Stimulated activated CD4-positive, alpha-beta T cell treated with anti-CD3 and anti-CD28 coated beads, Interleukin-1b, Interleukin-23, amount 100 ng/mL, for 24 hours (primary cell): ENCODE measurements at places on chromosomes 4 and X.

GRCh38 chrX:65644621-65645289 is 22.7 kb upstream of the MSN start:
- DNase-seq: no peak

GRCh38 chrX:134377537-134377936 is 82.4 kb upstream of the HPRT1 start:
- DNase-seq: peak; percentile 5

GRCh38 chrX:129523079-129523911 is at the start of gene SMARCA1:
TSS of gene SMARCA1 (minus strand) at chrX:129523490. CDS start at chrX:129523370, 120 bp downstream.
- no peak for DNase-seq

GRCh38 chr4:139622901-139623381 is 42.7 kb upstream of the MGST2 start:
- DNase-seq: no peak

GRCh38 chrX:128897621-128898020 is 625.7 kb downstream of the SMARCA1 start:
- DNase-seq: no peak

GRCh38 chr4:879729-880077 is 52.4 kb downstream of the GAK start:
- DNase-seq: peak; percentile 11

DNA sequence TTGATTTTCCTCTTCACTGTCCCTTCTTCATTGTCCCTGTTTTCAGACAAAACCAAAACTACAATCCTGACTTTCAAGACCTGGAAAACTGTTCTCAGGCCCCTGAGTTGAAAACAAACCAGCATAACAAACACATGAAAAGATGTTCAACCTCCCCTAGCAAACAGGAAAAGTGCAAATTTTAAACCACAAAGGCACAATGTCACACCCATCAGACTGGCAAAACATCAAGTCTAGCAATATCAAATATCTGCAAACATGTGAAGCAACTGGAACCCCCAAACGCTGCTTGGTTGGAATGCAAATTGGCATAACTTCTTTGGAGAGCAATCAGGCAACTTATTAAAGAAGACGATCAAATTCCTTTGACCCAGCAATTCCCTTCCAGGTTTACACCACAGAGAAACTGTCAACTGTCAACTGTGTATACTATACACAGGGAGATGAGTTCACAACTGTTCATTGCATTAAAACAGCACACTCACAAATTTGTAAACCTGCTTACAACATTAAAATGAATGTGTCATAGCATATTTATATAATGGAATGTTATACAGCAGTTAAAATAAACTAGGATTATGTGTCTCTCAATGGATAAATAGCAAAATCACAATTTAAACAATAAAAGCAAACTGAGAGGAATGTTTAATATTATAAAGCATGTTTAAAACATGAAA is 7.0 kb downstream of the USP46 start:
- DNase-seq: no peak

- no peak for DNase-seq
Observed at GRCh38 chrX:3271834-3272186, 74.6 kb downstream of the MXRA5 start.

DNA sequence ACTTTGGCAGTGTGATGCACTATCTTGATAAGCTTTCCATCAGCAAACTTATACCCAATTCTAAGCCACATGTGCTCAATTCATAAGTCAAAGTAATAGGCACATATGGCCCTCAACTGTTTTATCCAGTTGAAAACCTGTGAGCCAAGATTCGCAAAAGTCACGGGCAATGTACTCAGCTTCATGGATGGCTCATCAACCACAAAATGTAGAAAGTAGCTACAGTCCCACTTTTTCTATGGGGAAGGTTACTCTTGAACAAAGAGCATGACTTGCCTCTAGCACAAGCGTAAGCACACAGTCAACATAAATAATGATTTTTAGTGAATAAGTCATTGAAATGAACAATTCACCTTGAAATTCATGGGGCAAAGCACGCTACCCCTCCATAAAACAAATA is 25.1 kb upstream of the DDX53 start:
- no peak for DNase-seq

GRCh38 chr4:35690271-35690670 is 554.0 kb downstream of the ARAP2 start:
- DNase-seq: no peak

DNA sequence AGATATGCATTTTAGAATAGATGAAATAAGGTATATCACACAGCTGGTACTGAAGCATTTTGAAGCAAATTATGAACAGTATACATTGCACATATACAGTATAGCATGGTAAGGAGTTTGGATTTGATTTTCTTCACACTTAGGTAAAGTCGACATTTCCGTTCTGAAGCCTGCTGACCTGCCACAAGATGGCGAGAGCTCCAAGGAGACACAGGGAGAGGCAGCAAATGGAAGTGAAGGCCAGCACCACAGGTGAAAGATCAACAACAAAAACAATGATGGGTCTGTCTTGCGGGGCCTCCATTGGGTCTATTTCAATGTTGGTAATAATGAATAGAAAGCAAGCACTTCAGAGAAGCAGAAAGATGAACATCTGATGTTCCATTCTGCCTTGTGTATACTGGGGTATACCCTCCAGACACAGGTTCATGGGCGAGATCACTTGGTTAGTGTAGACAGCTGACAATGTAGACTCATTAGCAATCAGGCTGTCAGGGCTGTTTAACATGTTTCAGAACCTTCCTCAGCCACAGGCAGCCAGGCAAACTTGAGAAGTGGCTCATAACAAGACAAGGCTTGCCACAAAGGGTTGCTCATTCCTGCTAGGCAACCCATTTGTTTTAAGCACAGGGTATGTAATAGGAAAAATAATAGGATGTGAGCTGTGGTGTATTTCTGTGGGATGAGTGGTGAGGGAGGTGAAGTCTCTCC is 21.4 kb upstream of the NOX1 start:
- no peak for DNase-seq

DNA sequence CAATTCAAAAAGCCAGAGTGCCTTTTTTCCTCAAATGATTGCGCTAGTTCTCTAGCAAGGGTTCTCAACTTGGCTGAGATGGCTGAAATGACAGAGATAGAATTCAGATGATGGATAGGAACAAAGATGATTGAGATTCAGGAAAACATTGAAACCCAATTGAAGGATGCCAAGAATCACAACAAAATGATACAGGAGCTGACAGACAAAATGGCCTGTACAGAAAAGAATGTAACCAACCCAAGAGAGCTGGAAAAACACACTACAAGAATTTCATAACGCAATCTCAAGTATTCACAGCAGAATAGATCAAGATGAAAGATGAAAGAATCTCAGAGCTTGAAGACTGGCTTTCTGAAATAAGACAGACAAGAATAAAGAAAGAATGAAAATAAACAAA is 51.7 kb upstream of the MMAA start:
- DNase-seq: no peak

DNA sequence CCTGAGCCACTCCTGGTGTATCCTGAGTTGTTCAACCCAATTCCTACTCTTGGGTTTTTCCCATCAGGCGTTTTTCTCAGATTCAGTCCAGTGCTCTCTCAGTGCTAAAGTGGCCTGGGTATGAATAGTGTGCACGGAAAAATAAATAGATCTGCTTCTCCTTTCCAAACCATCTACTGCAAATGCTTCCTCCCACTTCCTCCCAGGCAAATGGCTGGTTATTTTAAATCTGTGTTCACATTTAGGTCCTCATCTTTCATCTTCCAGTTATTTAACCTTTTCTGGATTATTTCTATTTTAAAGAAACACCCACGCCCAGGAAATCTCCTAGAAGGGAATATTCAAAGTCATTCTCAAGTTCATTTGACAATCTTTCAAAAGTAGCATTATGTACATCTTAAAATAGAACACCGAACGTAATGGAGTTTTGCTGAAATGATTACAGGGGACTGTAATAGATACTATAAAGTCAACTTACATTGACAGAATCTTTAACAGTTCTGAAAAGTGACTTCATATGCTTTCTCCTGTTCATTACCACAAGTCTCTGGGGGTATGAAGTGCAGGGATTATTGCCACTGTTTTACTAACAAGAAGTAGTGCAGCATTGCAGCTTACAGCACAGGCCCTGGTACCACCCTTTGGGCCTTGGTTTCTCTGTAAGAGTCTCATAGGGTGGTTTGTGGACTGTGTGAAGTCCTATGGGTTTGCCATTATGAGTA is 66.3 kb downstream of the MED28 start:
- no peak for DNase-seq

GRCh38 chr4:98586291-98586961 is 72.0 kb downstream of the TSPAN5 start:
- DNase-seq: no peak

DNA sequence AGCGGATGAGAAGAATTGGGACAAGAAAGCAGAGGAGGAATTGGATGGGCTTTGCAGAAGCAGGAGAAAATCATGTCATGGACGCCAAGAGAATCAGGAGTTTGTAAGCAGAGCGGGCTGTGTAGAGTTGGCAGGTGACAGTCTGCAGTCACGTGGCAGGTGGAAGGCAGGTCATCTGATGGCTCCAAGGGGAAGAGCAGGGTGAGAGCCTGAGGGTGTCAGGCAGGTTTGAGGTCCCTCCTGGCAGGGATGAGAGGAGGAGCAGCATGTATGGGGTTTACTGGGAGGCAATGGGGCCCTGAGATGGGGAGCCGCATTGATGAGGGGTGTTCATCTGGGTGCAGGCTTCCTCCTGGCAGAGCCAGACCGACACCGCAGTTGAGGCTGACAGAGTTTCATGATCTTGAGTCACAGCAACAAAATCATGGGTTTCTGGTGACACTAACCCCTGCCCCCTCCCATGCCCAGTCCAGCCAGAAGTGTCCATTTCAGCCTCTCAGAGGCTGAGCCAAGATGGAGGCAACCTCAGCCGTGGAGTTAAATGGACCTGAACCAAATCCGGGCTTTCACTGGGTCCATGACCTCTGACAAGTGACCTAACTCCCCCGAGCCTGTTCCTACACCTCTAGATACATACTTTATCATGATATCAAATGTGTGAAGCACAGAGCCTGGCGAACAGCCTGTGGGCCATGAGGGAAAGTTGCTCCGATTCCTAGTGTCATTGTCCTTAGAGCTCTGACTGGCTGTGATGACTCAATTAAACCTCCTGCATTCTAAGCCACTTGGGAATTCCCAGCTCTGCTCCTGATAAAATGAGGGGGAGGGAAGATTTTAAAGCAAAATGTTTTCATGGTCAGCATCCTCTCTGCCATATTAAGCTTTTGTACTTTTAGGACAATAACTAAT is 36.1 kb downstream of the EVC start:
- DNase-seq: no peak

- no peak for DNase-seq
Observed at GRCh38 chr4:123102897-123103471, 180.6 kb upstream of the NUDT6 start.

GRCh38 chr4:152309418-152309817 is 226.5 kb downstream of the FBXW7 start:
- no peak for DNase-seq

GRCh38 chrX:44432641-44433040 is 89.2 kb upstream of the EFHC2 start:
- no peak for DNase-seq

GRCh38 chr4:74161666-74162450 is 3.9 kb downstream of the MTHFD2L start:
- DNase-seq: no peak

- DNase-seq: no peak
Observed at GRCh38 chr4:141132072-141132708, 1.1 kb downstream of the RNF150 start.

- no peak for DNase-seq
Observed at GRCh38 chr4:85005865-85006377, 39.4 kb upstream of the WDFY3 start.

GRCh38 chr4:139550724-139551429 is 5.1 kb downstream of the SETD7 start:
- DNase-seq: no peak

- DNase-seq: no peak
Observed at GRCh38 chrX:153580700-153581386, 18.1 kb downstream of the CCNQ start.

- DNase-seq: no peak
Observed at GRCh38 chrX:21375708-21376009, 1.4 kb downstream of the CNKSR2 start.

DNA sequence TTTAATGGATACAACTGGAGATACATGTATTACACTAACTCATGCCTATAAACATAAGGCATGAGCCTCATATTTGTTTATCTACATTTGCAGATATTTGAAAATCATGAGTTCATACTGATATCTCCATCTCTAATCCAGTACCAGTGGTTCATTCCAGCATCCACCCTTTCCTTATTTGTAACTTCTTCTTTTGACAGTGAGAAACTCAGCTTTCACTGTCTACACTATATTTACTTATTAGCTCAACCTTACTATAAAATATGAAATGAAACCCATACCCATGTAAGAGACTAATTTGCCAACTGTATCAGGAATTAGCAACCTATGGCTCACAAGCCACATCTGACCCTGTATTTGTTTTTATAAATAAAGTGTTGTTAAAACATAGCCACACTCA is 161.9 kb upstream of the GPRIN3 start:
- DNase-seq: no peak

DNA sequence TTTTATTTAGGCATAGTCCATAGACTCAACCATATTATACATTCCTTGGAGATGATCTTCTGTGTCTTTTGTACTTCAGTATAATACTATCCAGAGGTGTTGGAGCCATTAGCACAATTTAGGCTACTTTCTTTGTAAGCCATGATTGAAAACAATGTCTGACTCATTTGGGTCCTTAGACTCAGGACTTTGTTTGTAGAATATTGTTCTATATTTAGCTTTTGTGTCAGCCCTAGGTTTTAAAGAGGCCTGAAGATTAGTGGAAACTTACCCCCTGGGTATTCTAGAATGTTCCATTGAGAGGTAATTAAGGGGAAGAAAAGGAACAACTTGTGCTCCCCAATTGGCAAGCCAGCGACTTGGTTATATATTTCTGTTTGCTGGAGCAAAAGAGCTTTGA is 145.2 kb upstream of the SCML1 start:
- DNase-seq: no peak

DNA sequence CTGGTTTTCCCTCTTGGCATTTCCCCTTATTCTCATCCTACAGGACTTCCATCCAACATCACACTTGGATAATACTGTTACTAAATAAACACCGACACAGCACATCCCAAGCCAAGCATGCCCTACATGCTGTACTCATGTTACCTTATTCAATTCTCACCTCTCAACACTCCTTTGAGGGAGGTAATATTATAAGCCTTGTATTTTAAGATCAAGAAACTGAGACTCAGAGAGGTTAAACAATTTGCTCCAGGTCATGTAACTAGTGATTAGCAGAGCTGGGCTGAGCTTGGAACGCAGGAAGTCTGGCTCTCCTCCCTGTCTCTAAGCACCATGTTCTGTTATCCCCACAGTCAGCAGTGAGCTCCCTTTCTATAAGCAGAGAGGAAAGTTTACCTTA is 333.6 kb upstream of the IGFBP7 start:
- no peak for DNase-seq

DNA sequence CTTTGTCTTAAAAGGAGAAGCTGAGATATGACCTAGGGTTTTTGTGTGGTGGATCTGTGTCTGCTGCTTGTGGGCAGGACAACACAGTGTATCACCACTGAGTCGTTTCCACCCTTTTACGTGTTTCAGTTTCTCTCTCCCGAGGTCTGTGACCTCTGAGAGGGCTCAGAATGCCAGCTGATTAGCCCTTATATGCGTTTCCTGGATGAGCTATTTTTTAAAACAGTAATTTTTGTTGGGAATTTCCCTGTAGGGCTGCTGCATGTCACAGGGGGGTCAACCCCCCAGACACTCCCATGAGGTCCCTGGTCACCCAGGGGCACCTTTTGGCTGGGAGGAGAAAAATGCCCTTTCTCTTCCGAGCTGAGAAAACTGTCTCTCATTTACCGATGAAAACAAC is 170.4 kb upstream of the CASK start:
- DNase-seq: no peak

- DNase-seq: no peak
Observed at GRCh38 chr4:13765539-13765938, 138.0 kb upstream of the BOD1L1 start.

GRCh38 chrX:25226151-25226550 is 210.4 kb upstream of the ARX start:
- DNase-seq: no peak
